ENCODE measurements at places on chromosomes 3 and 15.

DNA sequence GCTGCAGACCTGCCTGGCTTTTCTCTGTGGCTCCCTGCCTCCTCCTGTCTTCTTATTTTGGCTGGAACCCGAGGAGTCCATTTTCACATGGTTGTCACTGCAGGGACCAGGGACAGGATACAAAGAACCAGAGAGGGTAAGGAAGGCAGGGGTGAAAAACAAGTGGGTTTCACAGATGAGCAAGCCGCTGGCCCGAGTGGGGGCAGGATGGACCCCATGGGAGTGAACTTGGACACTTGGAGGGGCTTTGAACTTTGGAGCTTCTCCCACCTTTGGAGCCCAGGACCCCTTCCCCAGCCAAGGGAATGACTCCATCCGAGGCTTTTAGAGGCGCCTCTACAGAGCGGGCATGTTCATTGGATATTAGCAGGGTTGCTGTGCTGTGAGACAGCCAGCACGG, 26.9 kb upstream of the ADCY5 start:
- no peak for DNase-seq

DNA sequence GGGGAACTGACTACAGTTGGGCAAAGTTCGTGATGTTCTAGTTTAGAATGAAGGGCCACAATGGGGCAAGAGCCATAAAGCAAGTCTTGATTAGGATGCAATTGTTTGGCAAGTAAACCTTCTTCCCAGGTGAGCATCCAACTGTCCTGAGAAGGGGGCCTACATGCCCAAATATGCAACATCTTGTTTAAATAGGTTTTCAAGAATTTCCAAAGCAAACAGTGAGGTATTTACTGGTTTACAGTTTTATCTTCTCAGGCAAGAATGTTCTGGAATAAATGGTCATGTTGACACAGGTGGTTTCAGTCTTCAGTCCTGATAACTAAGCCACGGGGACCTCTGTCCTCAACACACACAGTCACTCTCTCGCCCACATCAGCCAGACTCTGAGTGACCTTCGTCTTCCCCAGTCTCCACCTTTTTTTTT, 90.3 kb upstream of the FAM174B start:
- no peak for DNase-seq

DNA sequence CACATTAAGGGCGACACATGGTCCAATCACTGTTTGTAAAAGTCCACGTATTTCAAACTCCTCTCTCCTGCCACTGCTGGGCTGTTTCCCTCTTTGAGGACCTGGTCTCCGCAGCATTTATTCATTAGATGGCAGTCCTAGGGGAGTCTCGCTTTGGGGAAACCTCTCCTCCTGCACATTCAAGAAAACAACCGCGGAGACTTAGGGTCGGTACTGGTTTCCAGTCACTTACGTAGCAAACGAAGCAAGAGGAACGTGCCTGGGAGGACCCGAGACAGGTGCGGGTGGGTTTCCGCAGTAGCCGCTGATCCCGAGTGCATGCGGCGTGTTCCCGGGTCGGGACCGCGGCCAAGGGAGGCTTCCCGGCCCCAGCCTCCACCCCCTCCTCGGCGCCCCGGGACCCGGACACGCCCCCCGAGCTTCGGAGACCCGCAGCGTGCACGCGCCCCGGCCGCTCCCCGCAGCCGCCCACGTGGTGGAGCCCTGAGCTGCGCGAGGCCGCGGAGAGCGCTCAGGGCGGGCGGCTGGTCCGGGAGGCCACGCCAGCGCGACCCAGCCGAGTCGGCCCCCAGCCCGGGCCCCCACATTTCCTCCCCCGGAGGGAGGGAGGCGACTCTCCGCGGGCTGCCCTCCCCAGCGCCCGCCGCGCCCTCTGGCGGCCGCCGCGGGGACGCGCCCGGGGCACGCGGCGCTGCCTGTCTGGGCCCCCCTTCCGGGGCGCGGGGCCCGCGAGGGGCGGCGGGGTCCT, 1.1 kb upstream of the IGF1R start:
- no peak for DNase-seq

DNA sequence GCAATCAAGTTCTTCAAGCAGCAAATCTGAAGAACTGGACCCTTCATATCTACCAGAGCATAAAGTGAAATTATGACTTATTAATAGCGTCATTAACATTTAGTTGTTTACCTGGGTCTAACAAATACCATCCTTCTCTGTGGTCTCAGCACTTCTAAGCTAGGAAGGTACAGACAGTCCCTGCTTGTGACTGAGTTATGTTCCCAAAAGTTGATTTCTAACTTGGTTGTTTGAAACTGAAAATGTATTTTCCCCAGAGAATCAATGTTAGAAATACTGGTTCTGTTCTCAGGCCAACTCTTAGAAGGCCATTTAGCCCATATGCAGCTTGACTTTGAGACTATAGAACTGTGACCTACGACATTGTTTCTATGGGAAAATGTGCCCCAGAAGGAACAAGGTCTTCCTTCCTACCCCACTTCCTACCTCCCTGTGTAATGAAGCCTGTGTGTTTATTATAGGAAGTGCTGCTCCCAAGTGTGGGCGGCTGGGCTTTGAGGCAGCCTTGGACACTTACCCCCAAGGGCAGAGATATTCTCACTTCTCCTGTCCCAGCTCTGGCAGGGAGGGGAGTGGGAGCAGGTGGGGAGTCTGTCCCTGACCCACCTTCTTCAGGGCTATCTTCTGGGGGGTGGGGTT, 12.2 kb upstream of the MAPK6 start:
- no peak for DNase-seq

DNA sequence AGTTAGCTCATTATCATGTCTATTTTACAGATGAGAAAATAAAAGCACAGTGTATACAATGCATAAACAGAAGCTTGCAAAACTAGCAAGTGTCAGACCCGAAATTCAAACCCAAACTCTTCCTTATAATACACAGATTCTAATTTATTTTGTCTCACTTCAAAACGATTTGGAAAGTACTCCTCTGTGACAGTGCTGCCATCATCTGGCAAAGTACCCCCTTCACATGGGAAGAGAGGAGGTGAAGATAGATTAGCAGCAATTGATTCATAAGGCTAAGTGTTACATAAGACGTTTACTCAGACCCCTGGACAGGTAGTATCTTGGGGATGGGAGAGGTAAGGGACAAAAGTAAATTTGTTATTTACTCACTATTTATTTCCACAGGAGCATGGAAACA, 744.0 kb upstream of the SGO1 start:
- DNase-seq: no peak

DNA sequence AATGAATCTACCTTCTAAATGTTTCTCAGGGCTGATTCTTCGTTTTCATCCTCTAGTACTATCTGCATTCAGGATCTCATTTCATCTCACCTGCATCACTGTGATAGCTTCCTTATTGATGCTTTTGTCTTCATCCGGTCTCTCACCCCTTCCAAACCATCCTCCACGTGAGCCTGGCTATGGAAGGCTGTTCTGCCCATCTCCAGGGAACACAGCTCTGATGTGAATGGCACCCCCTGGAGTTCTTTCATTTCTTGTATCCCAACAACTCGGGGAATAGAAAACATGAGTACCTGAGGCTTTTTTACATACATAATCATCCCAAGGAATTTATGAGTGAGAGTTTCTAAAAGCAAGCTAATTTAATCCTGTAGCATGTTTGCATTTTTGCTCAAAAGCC, 8.8 kb upstream of the DPPA4 start:
- no peak for DNase-seq

GRCh38 chr3:31798840-31799239, 182.2 kb downstream of the OSBPL10 start:
- DNase-seq: no peak

DNA sequence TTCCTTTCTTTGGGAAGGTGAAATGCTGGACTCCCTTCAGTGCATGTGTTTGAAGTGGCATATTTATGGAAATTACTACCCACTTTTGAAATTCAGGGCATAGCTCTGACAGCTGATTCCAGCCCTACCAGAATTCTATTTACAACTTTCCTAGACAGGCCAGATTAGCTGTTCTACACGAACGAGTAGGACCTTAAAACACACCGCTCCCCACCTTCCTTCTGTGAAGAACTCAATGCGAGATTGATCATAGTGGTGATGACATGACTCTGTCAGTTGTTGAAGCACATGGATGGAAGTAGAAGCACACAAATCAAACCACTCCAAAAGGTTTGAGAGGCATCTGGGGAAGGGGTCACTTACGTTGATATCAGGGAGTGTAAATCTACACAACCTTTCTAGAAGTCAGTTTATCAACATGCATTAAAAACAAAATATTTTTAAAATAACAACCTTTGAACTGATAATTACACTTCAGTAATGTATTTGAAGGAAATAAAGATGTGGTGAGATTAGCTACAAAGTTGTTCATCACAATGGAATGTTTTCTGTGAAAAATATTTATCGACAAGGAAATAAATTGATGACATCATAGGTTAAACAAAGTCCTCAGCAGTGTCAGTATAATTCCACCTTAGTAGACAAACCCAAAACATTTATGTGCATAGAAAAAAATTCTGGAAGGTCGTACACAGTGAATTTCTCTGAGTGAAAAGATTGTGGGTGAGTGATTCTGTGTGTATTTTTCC, 29.8 kb downstream of the RARB start:
- no peak for DNase-seq

DNA sequence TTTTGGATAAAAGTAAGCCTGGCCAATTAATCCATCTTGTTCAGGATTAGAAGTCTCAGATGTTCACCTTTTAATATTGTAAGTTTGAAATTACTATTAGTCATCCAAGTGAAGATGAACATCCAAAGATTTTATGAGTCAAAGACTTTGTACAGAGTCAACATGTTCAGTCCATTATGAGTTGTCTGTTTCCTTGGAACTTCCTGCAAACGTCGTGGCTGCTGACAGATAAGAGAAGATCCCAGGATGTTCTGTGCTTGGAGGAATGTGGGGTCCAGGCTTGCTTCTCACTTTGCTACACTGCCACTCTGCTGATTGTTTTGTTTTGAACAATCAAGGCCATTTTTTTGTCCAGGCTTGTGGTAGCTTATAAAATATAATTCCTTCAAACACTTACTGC, 74.3 kb upstream of the SLCO2A1 start:
- DNase-seq: no peak

- no peak for DNase-seq
These were observed 3.5 kb upstream of the PARP16 start for GRCh38 chr15:65290228-65290627.

DNA sequence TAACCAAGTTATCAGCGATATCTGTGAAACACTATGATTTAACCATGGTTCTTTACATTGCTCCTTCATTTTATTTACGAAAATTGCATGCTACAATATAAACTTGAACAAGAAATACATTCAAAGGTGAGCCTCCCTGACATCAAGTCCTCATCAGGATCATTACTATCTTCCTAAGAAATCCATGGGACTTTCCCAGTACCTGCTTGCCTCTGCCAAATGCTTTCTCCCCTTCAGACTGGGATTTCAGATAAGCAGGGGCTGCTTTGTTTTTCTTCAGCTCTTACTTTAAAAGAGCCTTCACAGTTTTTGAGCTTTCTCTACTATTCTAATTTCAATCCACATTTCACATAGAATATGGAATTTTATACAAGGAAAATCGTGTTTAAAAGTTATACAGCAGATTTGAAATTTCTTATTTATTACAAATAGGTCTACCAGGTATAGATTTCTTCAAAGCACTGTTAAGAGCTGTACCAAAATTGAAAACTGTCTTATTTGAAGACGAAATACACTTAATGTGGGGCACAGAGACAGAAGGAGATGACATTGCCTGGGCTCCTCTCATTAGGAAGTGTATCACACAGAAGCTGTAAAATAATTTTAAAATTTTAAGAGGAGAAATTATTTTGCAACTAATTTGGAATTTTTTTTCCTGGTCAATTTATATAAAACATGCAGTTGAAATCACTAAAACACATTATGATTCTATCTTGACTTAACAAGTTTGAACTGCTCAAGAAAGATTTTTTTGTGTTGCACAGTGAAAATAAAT, 615.0 kb upstream of the AGTR1 start:
- DNase-seq: no peak

GRCh38 chr15:101056366-101057334, 137.5 kb downstream of the LRRK1 start:
- no peak for DNase-seq

GRCh38 chr3:25915673-25916072, 125.8 kb downstream of the OXSM start:
- DNase-seq: no peak

GRCh38 chr15:79091204-79091867, 756 bp upstream of the RASGRF1 start:
- no peak for DNase-seq

DNA sequence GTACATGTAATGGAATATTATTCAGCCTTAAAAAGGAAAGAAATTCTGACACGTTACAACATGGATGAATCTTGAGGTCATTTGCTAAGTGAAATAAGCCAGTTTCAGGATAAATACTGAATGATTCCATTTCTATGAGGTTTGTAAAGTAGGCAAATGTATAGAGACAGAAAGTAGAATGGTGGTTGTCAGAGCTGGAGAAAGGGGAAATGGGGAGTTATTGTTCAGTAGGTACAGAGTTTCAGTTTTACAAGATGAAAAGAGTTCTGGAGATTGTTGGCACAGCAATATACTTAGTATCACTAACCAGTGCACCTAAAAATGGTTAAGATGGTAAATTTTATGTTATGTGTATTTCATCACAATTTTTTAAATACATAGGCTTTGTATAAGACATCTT, 60.6 kb downstream of the USP8 start:
- DNase-seq: no peak

GRCh38 chr3:20739814-20740213, 553.8 kb upstream of the SGO1 start:
- no peak for DNase-seq

DNA sequence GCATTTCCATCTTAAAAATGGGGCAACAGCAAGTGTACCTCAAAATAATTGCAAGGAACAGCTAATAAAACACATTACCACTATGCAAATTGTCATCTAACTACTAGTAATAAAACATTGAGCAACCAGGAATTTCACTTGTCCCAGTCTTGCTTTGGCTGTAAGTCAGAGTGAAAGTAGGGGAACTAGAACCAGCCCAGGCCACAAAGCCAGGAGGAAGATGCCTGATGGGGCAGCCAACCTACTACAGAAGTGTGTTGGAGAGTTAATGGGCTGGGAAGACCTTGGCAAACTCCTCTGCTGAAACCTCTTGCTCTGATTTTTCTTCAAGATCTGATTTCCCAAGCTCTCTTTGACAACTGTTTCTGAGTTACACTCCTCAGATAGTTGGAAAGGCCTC, 40.2 kb upstream of the LPP start:
- DNase-seq: no peak

DNA sequence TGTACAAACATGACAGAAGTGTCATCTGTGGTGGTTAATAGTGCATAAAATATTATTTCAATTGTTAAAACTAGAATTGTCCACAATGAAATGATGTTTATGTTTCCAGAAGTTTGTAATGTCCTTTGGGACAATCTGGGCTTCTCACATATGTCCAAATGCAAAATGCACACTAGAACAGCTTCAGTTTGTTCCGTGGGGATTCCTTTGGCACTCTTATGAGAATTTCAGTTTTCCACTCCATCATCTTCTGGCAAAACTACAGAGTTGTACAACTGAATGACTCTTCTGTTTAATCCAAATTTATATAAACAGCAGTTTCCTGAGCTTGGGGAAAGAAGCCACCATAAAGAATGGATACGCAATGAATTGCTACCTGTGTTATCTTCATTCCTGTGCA, 2.0 kb upstream of the OR5H6 start:
- DNase-seq: no peak
